ENCODE measurements at places on chromosomes 3 and 15.

- no peak for DNase-seq
Observed at GRCh38 chr3:128339491-128340012, 127.1 kb downstream of the DNAJB8 start.

DNA sequence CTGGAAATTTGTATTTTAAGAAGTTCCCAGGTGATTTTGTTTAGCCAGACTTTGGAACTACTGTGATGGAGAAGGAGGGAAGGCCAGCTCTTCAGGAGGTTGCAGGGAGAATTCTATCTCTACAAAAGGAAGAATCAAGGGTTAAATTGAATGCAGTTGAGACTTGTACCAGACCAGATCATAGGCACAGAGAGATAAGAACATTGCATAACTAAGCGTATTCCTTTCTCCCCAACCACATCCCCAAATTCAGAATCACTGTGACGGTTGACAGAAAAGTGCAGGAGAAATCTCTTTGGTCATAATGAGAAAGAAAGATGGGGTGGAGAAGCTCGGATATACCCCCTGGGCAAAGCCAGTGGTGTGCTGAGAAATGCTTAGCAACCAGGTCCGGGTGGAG lies 7.2 kb downstream of the PLD1 start:
- DNase-seq, result no peak

- no peak for DNase-seq
Observed at GRCh38 chr3:32882189-32882588, 64.4 kb downstream of the TRIM71 start.

- peak; percentile 100 for DNase-seq
Observed at GRCh38 chr15:45456212-45457106, 66.1 kb downstream of the SLC30A4 start.

GRCh38 chr3:98657457-98657856 lies 64.0 kb upstream of the CPOX start:
- DNase-seq, result peak; percentile 19

DNA sequence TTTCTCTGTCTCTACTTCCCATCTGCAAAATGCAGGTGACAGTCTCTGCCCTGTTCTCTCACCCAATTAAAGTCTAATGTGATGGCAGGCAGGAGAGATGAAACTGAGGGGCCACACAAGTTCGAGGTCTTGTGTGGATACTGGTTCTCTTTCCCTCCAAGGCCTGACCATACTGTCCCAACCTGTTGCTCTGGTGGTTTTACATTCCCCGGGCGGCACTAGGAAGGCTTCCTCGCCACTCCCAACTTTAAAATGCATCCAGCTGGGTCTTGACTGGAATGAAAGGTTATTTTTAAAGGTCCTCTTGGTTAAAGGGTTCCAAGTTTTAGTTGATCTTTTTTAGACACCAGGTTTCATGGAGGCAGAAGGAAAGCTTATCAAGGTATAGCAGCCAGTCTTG lies 37.2 kb downstream of the WHAMM start:
- no peak for DNase-seq

- no peak for DNase-seq
Observed at GRCh38 chr3:192795021-192795420, 67.7 kb upstream of the FGF12 start.

DNA sequence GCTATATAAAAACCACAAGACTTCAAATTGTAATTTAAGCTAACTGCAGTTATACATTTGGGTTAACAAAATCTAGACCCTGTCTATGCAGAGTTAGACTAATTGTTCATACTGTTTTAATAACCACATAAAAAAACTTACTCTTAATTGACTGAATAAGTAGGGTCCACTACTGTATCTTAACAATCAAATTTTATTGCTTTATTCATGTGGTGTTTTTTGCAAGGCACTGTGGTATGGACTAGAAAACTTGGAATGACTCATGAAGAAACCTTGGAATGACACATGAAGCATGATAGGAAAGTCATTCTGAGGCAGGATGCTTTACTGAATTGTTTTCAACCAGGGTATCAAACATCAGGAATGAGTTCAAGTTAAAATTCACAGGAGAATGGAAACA lies 2.3 kb downstream of the SERP1 start:
- DNase-seq, result peak; percentile 74

DNA sequence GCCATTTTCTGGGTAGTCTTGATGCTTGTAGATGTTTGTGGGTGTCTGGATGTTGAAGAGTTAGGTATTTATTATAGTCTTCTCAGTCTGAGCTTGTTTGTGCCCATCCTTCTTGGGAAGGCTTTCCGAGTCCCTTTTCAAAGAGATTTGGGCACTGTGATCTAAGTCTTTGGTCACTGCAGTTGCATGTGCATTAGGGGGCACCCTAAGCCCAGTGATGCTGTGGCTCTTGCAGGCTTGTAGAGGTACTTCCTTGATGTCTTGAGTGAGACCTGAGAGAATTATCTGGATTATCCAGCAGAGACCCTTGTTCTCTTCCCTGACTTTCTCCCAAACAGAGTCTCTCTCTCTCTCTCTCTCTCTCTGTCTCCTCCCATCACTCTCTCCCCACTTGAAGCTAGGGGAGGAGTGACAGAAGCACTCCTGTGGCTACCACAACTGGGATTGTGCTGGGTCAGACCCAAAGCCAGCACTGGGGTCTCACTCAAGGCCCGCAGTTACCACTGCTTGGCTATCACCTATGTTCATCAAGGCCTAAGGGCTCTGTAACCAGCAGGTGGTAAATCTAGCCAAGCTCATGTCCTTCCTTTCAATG lies 68.5 kb downstream of the TMCO5A start:
- peak; percentile 82 for DNase-seq

DNA sequence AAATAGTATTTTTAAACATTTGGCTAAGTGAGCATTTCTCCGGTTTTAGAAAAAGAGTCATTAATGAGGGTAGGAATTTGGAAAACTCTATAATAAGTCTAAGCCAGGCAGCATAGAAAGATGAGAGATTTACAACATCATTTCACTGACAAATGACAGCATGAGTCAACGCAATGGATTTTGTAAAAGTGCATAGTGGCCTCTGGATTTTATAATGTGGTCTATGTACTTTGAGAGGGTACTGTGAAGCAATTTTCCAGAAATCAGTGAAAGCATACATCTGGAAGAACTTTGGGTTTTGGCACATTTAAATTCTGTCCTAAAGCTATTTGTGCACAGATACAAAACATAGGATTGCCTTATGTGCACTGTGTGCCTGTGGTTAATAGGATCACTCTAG lies 130.8 kb upstream of the CCNL1 start:
- peak; percentile 80 for DNase-seq

Data from amniotic epithelial cell (primary cell).